ENCODE measurements at places on chromosomes 7 and 10.

GRCh38 chr7:128384726-128385125, 23.2 kb upstream of the PRRT4 start:
- no peak for DNase-seq

- peak; percentile 44 for DNase-seq
Observed at GRCh38 chr7:17134786-17135185, 163.7 kb upstream of the AHR start.

DNA sequence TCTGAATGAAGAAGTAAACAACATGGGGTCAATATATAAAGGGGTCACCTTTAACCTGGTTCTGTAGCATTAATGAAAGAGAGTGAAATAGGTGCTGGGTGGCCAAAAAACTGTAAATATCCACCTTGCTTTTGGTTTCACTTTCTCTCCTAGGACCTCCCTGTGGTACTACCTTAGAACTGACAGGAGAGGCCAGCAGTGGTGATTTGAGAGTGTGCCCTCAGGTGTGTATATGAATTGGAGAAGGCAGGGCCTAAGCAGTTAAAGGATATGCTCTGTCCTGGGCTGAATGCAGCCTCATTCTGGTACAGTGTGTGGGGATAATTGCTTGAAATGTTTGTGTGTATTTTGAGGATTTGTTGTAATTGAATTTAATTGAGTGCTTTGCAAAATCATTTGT, 62.0 kb downstream of the BBS9 start:
- peak; percentile 6 for DNase-seq

DNA sequence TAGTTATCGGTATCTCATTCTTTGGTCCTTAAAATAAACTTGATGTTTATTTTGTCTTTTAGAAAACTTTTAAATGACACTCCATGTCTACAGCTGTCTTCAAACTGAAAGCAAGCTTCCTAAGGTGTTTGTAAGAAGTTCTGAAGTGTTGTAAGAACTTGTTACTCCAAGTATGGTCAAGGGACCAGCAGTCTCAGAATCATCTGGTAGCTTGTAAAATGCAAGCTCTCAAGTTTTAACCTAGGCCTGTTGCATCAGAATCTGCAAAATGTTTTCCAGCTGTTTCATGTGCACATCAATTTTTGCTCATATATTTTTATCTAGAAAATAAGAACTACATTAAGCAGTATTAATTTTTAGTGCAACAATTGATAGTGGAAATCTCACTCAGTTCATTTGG, 104.1 kb downstream of the THSD7A start:
- no peak for DNase-seq

DNA sequence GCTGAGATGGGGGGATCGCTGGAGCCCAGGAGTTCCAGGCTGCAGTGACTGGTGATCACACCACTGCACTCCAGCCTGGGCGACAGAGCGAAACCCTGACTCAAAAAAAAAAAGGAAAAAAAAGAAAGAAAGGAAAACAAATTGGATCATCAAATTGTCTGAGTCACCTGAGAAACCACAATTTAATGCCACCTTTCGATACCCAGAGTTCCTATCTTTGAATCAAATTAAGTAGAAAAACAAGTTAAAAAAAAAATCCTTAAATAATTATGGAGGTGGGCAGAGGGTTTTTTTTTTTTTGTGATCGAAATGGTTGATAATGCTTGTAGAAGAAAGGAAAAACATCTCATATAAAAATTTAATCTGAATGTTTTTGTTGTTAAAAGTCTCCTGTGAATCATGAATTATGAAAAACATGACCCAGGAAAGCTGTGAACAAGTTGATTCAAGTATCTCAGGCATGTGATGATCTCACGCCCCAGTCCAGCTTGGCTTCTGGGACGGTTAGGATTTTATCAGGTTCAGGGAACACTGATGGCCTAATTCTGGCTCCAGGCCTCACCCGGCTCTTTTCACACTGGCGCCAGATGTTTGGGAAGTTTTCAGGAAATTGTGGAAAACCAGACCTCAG, 25.3 kb upstream of the CUX1 start:
- no peak for DNase-seq

DNA sequence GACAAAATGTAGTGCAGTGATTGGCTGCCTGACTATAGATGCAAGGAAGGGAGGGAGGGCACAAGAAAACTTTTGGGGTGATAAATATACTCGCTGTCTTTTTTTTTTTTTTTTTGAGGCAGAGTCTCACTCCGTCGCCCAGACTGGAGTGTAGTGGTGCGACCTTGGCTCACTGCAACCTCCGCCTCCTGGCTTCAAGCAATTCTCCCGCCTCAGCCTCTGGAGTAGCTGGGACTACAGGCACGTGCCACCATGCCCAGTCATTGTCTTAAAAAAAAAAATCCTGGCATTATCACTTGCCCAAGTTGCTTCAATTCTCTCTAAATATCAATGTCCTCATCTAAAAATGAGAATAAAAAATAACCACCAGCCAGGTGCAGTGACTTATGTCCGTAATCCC, 7.6 kb upstream of the FZD9 start:
- DNase-seq: no peak

- DNase-seq: no peak
Observed at GRCh38 chr7:108415084-108415483, 41.2 kb downstream of the NRCAM start.

- no peak for DNase-seq
Observed at GRCh38 chr10:45374350-45375052, 485 bp downstream of the ALOX5 start.

DNA sequence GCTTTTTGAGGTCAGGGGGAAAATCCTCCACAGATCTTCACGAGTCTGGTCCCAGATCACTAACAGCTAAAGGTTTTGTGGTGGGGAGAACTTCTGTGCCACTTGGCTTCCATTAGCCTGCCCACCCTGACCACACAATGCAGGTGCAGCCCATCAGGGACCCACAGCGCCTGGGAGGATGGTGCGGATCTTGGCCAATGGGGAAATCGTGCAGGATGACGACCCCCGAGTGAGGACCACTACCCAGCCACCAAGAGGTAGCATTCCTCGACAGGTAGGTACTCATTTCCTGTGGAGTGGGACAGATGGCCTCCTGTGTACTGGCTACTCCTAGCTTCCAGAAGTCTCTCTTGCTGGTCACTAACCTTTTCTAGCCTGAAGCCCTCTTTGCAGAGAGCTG, 1.5 kb downstream of the FAM241B start:
- DNase-seq: no peak

GRCh38 chr7:20696002-20696605, 80.6 kb downstream of the ABCB5 start:
- no peak for DNase-seq

GRCh38 chr7:158676906-158677305, 27.7 kb downstream of the NCAPG2 start:
- DNase-seq: no peak
